ENCODE measurements at places on chromosomes 3 and 15.
A peak's percentile ranks its signal among the peaks of the same experiment; 100 is the strongest.

- DNase-seq: no peak
Observed at GRCh38 chr3:146851665-146852064, 246.5 kb upstream of the PLSCR5 start.

DNA sequence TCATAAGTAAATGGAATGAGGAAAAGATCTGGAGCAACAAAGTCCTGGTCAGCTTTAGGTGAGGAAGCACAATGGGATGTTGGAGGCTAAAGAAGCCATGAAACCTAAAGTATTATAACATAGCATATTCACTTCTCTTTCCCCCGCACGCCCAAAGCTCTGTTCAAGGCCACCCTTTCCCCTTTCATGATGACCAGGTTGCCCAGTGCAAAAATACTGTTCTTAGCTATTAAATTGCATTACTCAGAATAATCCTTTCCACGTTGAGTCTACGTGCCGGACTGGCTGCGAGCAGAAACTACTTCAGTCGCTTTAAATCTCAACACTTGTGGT lies 589 bp upstream of the MAPKBP1 start:
- no peak for DNase-seq

- no peak for DNase-seq
Observed at GRCh38 chr3:150635076-150635475, 32.0 kb downstream of the SELENOT start.

GRCh38 chr3:74801924-74802323 lies 187.5 kb upstream of the CNTN3 start:
- no peak for DNase-seq

GRCh38 chr15:30770759-30771158 lies 133.0 kb upstream of the FAN1 start:
- no peak for DNase-seq

DNA sequence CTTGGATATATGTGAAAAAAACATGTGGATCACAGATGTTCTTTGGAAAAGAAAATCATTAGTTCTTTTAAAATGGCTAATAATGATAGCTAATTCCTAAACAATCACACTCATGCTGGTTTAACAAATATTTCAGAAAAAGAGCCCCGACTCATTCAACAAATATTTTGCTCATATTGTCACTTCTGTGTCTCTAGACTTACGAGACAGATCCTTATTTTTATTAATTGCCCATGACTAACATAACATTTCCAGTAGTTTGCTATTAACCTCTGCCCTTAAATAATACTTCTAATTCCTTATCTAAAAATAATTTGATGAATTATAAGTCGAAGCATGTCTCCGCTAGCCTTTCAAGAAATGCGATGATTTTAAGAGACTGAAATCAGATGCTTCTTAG lies 70.4 kb downstream of the SATB1 start:
- no peak for DNase-seq

- no peak for DNase-seq
Observed at GRCh38 chr3:36219398-36219797, 160.9 kb upstream of the STAC start.

- DNase-seq: no peak
Observed at GRCh38 chr15:99085413-99086326, 19.2 kb upstream of the SYNM start.

GRCh38 chr3:190574473-190574872 lies 60.6 kb downstream of the IL1RAP start:
- no peak for DNase-seq

DNA sequence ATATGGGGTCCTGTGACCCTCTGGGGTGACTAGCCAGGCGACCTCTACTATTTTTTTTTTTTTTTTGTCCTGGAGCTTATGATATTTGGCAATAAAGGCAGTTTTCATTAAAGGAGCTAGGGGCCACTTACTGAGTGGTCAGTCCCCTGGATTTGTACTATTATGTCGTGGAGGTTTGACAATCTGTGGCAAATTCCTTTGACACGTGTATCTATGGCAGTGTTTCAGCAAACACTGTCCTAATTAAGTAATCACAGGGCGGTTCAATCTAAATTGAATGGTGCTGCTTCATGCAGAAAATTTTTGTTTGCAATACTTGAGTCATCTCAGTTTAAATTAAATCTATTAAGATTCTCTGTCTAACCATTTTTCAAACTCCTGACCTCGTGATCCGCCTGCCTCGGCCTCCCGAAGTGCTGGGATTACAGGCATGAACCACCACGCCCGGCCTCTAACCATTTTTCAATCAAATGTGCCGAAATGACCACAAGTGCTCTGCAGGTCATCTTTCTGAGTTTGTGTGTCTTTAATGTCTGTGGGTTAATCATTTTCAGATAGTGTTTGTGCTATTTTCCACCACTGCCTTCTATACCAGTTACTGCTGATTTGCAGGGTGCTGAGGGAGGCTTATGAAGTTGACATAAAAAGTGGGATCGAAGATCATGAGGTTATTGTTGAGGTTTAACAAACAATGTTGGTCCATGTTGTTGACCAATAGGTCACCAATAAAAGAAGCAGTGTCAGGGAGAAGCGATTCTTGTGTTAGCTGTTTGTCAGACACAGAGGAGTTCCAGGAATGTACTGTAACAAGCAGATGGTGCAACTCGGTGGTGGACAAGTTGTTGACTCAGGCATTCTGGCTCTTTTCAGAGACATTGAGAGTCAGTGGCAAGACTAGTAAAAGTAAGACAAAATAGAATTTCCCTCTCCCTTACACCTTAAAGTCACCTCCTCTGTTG lies 18.6 kb upstream of the SLC2A2 start:
- DNase-seq: no peak

- no peak for DNase-seq
Observed at GRCh38 chr15:83194528-83194927, 13.1 kb downstream of the HDGFL3 start.

DNA sequence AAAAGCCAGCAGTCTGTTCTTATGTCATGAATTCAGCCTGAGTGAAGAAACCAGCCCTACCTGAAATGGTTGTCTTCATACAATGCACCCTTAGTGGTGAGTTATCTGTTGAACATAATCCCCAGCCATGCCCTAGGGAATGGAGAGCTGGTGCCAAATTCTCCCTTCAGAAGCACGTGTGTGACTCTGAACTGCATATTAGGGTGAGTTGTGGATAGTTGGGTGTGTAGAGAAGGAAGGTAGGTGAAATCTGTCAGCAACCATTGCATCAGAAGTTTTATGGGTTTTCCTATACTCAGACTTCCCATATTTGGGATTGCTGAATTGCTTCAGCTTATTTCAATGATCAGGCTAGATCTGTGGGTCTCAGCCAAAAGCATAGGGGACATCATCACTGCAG lies 46.5 kb upstream of the TP63 start:
- DNase-seq: no peak

DNA sequence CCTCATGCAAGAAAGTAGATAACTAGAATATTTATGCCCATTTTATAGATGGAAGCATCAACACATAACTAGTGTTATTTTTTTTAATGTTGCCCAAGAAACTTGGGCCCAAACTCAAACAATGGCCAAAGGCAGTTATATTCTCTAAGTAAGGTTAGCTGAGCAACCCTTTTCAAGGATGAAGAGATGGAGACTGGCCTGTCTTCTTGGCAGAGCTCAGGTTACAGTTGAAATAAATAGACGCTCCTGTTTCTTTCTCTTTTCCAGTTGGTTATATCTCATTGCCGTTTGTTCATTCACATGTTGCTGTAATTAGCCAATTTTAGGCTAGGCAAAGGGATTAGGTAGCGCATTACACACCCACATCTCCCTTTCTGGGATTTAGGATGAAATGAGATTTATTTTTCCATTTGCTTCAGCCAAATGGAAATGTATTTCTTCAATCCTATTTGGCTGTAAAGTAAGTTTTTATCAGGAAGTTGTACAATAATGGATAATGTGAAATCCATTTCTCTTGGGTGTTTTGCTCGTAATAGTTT lies 93.2 kb downstream of the CMSS1 start:
- DNase-seq: no peak

DNA sequence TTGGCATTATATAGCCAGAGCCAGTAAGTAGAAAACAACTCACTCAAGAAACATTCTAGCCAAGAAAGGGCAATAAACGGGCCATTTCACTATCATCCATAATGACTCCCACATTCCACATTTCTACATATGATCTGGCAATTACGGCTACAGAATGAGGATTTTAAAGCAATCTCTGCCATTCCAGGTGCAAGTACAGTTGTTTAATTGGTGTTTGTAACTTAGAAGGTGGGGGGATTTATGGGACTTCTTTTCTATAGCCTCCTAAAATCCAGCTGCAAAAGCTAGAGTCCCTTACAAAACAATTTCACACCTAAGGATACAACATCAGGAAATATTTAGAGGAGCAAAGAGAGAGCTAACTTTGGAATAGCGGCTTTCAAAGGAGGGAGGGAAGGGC lies 295.4 kb upstream of the RORA start:
- no peak for DNase-seq

DNA sequence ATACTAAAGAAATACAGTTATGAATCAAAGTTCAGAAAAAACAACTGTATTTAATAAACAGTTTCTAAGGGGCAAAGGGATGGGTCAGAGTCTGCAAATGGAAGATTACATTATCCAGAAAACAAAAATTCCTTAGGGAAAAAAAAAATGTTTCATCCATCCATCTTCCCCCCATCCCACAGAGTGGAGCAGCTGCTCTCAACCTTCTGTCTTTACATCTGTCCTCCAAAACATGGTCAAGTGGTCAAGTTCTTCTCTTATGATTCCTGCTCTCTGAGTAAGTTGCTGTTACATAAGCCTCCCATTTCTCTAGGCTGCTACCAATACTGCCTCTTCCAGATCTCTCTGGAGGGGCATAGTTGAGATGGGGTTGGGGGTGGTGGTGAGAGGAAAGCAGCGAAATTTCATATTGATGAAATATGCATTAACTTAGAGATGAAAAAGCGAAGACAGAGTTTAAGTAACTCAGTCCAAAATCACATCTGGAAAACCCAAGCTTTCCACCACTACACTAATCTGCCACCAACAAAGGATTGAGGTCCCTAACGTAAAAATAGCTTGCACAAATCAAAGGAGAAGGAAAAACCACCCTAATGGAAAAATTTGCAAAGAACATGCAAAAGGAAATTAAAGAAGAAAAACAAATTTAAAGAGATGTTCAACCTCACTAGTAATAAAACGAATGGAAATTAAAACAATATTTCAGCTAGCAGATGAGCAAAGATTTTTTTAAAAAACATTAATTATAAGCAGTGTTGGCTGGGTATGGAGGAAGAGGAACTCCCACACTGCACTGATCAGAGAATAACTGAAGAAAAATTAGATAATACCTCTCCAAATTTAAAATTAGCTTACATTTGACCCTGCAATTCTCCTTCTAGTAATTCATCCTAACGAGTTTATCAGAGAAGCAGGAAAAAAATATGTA lies 109.5 kb downstream of the ST8SIA2 start:
- no peak for DNase-seq

DNA sequence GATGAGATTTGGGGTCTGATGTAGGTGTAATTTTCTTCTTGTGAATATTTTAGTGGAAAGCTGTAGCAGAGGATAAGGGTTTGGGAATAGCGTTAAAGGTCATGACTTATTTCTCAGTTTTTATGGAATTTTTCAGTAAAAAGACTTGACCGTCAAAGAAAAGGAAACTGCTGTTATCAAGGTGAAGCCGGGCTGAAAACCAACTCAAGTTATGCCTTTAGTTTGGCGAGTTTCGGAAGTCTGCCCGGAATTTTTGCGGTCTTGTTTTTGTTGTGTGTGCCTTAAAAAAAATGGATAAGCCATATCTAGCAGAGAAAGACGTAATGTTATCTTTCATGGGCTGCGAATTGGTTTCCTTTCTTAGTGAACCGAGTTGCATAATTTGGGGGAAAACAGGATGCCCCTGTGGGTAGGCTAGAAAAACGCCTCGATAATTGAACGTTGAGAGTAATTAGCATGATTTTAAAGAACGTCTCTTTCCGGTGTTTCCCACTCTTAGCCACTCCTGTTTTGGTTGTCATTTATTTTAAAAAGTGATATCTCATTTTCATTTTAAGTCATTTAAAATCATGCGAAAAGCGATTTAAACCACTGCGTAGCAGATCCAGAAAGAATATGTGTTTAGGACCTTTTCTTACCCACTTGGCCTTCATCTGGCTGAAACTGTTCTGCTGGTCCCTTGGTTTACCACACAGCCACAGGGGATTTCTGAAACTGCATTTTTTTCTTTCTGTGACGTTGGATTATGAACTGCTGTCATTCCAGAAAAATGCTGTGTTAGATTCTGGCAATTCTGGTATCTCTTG lies 1.1 kb downstream of the NFKBIZ start:
- peak; percentile 26 for DNase-seq

- DNase-seq: no peak
Observed at GRCh38 chr15:46456456-46456855, 821.6 kb downstream of the SQOR start.

GRCh38 chr3:42846685-42847522 lies 28.8 kb downstream of the CYP8B1 start:
- DNase-seq: no peak

DNA sequence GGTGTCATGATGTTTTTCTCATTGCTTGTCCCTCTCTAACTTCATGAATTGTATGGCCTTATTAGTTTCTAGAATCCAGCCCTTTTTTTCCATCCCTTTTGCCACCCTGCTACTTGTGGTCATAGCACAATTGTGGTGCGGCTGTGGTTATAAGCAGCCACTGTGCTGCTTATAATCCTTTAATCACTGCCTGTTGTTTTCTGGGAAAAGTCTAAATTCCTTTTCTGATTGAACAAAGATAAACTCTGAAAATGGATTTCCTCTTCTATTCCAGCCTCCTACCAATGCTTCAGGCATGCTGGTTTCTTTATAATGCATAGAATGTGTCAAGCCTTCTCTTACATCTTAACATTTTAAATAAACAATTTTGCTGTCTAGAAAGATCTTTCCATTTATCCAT lies 319.5 kb downstream of the C3orf38 start:
- no peak for DNase-seq

DNA sequence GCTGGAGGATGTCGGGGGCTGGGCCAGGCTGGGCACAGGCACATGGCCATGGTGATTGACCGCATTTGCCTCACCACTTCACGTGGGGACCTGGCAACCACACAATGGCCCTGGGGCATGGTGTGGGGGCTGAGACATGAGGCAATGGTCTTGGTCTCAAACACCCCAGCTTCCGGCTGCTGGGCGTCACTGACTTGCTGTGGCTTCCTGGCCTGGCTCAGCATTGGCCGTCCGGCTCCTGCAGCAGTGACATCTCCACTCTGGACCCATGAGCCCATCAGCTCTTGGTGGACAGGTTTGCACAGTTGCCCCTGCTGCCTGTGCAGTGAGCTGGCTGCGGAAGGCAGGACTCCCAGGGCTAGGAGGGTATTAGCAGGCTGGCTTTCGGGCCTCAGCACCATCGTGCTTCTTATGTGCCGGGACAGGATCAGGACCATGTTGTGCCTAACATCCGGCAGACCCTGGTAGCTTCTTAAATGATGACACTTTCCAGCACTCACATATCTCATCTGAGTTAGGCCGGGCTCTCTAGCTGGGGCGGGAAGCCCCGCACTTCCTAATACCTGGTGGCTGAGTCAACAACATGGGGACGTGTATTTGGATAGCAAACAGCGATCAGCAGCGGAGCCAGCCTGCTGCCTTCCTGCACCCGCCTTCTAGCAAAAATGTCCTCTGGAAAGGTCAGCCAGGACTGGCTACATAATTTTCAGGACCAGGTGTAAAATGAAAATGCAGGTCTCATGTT lies 34.1 kb downstream of the ZNF710 start:
- no peak for DNase-seq
